Activated naive CD4-positive, alpha-beta T cell treated with anti-CD3 and anti-CD28 coated beads, Interleukin-2, amount 50 U/mL, for 72 hours (primary cell): ENCODE measurements at places on chromosomes 4 and X.

GRCh38 chr4:8724436-8725070 is 132.0 kb downstream of the CPZ start:
- peak; percentile 42 for DNase-seq

GRCh38 chr4:181272422-181272821 is 970.8 kb upstream of the TENM3 start:
- no peak for DNase-seq

DNA sequence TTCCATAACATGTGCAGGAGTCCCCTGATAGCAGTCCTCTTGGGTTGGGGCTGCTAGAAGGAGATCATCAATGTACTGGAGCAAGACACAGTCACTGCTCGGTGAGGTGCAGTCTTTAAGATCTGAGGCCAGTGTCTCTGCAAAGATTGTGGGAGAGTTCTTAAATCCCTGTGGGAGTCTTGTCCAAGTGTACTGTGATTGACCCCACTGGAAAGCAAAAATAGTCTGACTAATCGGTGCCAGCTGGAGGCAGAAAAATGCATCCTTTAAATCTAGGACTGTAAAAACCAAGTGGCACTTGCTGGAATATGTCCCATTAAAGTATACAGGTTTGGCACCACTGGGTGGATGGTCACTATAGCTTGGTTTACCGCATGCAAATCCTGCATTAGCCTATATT is 31.1 kb downstream of the SULT1E1 start:
- no peak for DNase-seq

- no peak for DNase-seq
Measured at GRCh38 chrX:71859637-71860036, 51.0 kb upstream of the NHSL2 start.

DNA sequence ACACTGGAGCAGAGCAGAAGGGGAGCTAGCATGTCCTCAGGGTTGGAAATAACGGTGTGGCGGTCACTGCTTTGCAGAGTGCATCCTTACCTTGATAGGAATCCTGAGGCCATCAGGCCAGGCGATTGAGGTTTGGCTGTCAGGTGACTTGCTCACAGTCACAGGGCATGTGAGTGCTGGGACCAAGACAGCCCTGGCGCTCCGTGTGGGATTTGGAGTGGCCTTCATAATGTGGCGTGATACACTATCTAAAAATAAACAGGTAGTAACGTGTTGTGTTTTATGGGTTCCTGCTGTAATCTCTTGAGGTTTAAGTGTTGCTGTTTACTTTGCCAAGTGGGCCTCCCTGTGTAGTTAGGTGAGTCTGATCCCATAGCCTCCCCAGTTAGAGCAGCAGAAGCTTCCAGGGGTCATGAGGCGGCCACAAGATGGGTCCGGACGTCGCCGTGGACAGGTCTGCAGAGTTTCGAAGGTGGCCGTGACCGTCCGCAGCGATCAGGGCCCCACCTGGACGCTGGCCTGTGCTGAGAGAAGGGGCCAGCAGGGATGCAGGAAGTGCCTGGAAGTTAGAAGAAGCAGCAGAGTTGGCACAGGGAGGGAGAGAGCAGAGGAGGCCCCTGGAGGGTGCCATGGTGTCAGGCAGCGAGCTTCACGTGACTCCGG is 27.7 kb downstream of the RGS12 start:
- DNase-seq = no peak

- no peak for DNase-seq
Measured at GRCh38 chrX:10574663-10575062, 45.7 kb downstream of the MID1 start.

GRCh38 chr4:80266253-80266901 is at the start of gene FGF5:
Gene FGF5, plus strand, starts transcription at chr4:80266664. Its CDS starts 161 bp downstream, at chr4:80266825.
- DNase-seq = peak; percentile 48

DNA sequence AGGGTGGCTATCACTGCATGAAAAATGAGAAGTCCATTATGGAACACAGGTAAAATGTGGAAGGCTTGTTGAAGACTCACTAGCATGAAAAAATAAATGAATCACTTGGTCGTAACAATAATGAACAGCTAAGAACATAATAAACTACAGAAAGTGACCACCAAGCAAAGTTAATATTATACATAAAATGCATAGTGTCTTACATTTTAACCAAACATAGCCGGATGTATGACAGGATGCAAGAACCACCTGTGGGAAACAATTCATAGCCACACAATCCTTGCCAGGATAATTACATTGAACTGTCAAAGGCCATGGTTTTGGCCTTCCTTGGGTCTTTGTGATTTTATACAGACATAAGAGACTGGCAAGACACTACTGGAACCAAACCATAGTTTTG is 81.9 kb upstream of the ATXN3L start:
- DNase-seq = no peak

GRCh38 chrX:69535661-69536060 is 31.5 kb downstream of the NALF2 start:
- DNase-seq = no peak

- no peak for DNase-seq
Measured at GRCh38 chr4:40205259-40206198, 8.7 kb downstream of the RHOH start.

GRCh38 chrX:72081605-72082320 is 50.0 kb downstream of the RTL5 start:
- no peak for DNase-seq

- no peak for DNase-seq
Measured at GRCh38 chr4:54954656-54955388, 170.6 kb downstream of the KDR start.

DNA sequence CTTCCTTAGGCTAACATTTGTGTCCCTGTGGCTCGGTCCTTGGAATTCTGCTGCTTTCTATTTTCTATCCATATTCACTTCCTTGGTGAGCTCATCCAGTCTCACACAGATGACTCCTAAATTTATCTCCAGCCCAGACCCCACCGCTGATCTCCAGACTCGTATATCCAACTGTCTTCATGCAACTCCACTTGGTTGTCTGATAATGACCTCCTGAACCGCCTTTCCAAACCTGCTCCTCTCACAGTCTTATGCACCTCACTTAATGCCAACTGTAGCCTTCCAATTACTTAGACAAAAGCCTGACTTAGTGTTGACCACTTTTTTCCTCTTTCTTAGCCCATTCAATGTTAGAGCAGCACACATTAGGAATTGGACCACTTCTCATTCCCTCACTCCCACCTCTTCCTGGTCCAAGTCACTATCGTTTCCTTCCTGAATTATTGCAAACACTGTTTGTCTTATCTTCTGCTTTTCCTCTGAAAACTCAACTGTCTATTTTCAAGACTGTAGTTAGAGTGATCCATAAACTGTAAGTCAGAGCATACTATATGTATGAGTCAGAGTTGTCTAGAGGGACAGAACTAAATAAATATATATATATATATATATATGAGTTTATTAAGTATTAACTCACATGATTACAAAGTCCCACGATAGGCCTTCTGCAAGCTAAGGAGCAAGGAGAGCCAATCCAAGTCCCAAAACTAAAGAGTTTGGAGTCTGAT is 292.5 kb downstream of the UNC5C start:
- no peak for DNase-seq

GRCh38 chrX:10617186-10617998 is 3.0 kb downstream of the MID1 start:
- DNase-seq = no peak

GRCh38 chrX:72330131-72330530 is 24.4 kb upstream of the CITED1 start:
- DNase-seq = no peak

- DNase-seq = no peak
Measured at GRCh38 chr4:102139132-102139573, 206.1 kb downstream of the SLC39A8 start.

DNA sequence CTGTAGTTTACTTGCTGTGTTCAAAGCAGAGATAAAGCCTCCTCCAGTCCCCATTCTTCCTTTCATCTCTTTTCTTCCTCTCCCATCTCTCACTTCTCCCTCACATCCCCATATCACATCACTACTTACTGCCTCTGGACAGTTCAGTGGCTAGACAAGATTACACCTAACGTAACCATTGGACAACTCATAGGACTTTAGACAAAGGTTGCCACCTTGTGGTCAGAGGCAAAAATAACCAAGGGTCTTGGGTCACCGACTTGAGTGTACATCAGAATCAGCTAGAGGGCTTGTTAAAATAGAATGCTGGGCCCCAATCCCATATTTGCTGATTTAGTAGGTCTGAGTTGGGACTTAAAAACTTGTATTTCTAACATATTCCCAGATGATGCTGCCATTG is 109.3 kb upstream of the DGKK start:
- peak; percentile 20 for DNase-seq

DNA sequence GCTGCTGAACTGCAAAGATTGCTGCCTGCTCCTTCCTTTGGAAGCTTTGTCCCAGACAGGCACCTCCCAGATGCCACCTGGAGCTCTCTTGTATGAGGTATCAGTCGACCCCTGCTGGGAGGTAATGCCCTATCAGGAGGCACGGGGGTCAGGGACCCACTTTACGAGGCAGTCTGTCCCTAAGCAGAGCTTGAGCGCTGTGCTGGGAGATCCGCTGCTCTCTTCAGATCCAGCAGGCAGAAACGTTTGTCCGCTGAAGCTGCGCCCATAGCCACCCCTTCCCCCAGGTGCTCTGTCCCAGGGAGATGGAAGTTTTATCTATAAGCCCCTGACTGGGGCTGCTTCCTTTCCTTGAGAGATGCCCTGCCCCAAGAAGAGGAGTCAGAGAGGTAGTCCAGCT is 197.5 kb downstream of the NAF1 start:
- DNase-seq = no peak

DNA sequence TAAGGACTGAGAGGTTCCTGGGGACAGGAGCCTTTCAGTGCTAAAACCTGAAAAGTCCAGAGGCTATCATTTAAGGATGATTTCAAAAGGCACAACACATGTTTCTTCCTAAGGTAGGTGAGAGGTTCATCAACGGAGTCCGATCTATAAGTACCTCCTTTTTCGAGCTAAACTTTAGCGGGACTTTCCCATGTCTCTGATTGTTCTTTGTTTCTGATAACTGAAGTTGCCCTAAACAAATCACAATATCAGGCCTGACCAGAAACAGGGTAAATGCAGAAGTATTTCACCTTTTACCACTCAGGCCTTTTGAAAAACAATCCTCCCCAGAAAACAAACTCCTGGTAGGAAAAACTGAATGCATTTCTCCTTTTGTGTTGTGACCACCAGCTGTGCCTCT is 17.6 kb downstream of the PIR start:
- no peak for DNase-seq

DNA sequence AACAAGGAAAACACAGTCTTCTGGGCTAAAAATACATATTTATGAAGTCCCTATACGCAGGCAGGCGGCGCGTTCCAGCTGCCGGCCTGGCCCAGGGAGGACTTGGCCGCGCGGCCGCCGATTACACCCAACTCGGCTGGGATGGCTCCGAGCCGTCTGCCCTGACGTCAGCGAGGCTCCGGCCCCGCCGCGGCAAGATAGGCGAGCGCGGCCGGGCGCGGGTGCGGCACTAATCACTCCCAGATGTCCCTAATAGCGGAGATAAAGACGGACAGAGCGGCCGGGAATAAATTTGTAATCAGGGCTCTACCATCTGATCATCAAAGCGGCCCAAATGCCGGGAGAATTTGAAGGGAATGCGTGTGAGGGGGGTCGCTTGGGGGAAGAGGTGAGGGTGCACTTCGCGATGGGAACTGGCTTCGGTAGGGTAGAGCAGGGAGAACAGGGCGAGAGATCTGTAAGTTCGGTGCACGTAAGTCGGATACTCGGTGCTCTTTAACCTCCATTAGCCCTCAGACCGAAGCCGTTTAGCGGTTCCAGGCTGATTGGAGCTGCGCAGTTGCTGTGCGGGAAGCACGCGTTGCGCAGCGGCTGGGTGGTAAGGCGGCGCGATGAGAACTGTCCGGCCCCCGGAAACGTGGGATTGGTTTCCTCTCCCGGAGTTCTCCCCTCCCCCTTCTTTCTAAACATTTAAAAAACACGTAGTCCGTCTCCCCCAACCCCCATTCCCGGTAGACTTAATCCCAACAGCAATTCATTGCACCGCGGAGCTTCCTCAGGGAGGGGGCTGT is 7.7 kb downstream of the HAND2 start:
- DNase-seq = no peak

GRCh38 chr4:57168982-57169381 is 58.8 kb upstream of the IGFBP7 start:
- DNase-seq = no peak

DNA sequence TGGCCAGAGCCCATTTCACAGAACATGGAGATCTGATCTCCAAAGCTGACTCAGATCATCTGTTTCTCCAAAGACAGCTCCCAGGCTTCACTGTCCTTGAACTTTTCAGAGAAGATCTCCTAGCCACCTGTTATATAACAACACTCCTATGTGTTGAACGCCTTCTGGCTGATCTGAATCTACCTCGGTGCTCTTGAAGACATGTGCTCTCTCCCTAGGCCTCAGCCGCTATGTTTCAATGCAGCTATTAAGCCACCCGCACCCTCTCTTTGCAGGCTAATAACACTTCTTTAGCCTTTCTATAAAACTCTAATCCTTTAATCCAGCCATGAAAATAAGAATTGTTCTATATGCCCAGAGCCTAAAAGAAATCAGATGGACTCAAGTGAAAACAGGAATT is 34.9 kb downstream of the SEL1L3 start:
- no peak for DNase-seq

- no peak for DNase-seq
Measured at GRCh38 chrX:95071621-95072020, 1397.6 kb downstream of the FAM133A start.

DNA sequence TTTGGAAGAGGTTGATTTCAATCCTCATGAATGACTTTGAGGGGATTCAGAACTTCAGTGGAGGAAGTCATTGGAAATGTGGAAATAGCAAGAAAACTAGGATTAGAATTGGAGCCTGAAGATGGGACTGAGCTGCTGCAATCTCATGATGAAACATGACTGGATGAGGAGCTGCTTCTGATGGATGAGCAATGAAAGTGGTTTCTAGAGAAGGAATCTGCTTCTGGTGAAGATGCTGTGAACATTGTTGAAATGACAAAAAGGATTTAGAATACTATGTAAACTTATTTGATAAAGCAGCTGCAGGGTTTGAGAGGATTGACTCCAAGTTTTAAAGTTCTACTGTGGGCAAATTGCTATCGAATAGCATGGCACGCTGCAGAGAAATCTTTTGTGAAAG is 27.1 kb downstream of the EVC start:
- DNase-seq = no peak

DNA sequence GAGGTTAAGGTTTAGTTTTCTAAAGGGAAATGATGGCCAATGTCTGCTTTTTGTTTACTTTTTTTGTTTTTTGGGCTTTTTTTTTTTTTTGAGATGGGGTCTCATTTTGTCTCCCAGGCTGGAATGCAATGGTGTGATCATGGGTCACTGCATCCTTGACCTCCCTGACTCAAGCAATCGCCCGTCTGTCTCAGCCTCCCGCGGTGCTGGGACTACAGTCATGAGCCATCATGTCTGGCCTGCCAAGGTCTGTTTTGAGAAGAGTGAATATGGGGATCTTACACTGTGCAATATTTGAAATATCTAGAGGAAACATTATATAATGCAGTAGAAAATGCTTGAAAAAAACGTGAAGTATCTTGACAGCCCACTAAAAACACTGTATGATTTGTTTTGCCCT is 162.5 kb downstream of the GASK1B start:
- no peak for DNase-seq

DNA sequence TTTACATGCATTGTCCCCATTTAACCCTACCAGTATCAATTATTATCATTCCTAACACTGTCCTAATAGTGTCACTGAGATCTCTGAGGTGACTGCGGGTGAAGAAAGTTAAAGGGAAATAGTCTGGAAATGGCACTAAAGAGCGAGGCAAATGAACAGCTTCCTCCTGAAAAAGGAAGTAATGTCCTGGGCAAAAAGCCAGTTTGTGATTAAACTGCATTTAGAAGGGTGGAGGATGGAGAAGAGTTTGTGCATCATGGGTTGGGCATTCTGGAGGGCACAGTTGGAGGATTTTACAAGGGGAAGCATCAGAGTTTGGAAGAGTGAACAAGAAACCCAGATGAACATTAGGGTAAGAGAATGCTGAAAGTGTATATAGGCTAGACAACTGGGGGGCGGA is 60.5 kb upstream of the SLC25A4 start:
- no peak for DNase-seq
